ENCODE measurements at places on chromosomes 12 and 14. TPM values are rescaled to one million over a fixed set of nuclear protein-coding genes. Genes with fewer than 3 reads are reported as not detected.

DNA sequence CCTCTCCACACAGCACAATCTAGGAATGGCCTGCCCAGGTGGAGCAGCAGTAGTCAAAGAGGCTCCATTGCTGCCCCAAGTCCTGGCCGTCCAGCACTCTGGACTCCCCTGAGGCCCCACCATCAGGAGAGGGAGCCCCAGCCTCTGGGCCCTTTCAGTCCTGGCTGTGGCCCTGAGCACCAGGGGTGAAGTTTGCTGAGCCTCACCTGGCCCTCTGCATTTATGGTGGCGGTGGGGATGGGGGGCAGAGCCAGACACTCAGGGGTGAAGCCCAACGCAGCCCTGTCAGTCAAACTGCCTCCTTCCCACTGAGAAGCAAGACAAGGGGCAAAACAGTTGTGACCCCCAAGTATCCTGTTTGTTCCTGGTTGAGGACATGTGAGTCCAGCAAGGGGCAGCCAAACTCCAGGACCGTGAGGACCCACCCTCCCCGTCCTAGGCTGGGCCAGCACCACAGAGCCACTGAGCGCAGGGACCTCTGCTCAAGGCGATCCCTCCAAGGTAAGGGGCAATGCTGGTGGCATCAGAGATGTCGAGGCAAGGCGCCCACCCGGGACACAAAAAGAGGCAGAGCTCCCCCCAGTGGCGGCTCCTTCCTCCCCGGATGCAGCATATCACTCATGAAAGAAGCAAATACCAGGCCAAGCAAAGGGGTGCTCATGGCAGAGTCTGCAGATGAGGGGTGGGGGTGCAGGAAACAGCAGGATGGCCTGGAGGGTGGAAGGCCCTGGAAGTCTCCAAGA, 4.8 kb upstream of the AMN start:
- DNase-seq = peak; percentile 12

- DNase-seq = no peak
Observed at GRCh38 chr12:74152370-74152769, 385.3 kb upstream of the ATXN7L3B start.

- no peak for DNase-seq
Observed at GRCh38 chr14:100608586-100609330, 21.5 kb upstream of the BEGAIN start.

DNA sequence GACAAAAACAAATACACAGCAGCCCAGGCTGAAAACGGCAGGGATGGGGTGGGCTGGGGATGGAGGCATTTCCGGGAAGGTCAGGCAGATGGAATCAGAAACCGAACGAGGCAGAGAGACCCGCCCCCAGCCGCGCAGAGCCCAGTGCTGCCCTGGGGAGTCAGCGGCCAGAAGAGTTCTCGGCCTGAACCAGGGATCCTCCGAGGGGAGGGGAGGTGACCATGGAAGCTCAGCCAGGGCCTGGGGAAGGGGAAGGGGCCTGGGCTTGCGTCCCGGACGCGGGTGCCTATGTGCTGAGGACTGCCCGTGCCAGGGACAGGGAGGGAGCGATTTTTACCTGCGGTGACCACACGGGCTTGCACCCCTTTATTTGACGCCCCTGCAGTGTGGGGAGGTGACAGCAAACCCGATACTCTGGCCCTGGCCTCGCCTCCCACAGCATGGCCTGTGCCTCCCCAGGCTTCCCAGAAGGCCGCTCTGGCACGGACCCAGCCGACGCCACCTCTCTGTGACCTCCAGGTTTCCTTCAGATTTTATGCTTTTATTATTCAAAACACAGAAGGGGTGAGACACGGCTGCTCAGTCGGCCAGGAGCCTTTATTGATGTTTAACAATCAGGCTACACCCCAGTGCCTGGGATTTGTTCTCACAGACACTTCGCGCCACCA, 7.7 kb downstream of the LRCOL1 start:
- peak; percentile 46 for DNase-seq

- DNase-seq = no peak
Observed at GRCh38 chr14:75042035-75042434, 9.2 kb downstream of the MLH3 start.

DNA sequence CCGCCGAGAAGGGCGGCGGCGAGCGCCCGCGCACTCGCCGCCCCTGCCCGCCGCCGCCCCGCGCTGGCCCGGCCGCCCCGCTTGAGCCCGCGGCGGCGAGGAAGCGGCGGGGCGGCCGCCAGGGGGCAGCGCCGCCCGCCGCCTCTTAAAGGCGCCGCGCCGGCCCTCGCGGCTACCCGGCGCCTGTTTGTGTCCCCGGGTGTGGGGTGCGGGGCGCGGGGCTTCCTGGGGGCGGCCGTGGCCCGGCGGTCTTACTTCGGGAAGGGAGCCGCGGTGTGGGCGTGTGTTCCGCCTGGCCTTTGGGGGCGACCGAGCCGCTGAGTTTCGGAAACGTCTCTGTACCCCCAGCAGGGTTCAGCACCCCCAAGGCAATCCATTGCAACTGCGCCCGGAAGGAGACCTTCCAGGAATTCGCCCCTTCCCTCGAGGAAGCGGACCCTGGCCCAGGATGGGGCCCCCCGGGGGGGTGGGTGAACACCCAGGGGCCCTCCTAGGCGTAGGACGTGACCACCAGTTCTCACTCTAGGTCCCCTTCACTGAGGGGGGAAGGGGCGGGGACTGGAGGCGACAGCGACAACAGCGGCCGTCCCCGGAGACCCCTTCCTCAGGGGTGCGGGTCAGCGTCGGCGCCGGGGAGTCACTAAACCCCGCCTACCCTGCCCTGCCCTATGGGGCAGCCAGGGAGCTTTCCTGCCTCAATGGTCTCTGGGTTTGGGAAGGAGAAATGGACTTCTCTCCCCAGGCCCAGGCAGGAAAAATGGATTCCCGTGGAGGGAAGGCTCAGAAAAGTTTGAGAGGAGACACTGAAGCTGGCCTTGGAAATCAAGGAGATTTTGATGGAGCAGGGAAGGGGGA, at the start of gene ITPK1:
ITPK1 (minus strand) TSS at position 105 of the 855 bp plus-strand sequence. CDS start 762 bp downstream, outside the sequence.
- peak; percentile 58 for DNase-seq

- no peak for DNase-seq
Observed at GRCh38 chr14:97757491-97757890, 960.3 kb downstream of the VRK1 start.

DNA sequence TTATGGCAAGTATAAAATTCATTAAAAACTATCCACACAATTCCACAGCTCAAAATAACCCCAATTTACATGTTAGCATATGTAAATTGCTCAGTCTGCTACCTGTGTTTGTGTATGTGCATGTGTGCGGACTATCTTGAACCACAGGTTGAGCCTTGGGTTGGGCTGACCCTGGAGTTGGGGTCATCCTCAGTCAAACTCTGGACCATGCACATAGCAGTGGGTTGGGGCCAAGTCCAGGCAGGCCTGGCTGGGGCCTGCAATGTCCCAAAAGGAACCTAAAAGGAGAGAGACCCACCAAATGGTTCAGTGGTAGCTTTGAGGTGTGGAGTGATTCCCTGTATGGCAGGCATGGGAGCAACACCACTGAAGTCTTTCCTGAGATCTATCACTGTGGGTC, 156.1 kb downstream of the FOXN3 start:
- no peak for DNase-seq

DNA sequence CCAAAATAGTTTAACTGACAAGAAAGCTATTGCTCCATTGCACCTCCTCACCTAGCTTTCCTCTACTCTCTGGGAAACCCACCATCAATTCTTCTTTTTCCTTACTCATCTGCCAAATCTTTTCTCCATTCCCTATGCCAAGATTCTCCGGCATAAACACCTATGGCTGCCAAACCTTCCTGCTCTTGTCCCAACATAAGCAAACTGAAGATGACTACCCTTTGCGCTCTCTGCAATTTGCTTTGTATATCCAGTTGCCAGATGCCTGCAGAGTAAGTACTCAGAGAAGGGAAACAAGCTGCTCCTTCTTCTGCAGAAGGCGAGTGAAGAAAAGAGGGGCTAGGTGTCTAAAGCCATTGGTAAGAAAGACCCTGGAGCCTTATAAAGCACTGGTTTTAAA, 11.5 kb downstream of the PTGER2 start:
- DNase-seq = no peak

- DNase-seq = no peak
Observed at GRCh38 chr12:23431006-23431405, 518.5 kb downstream of the SOX5 start.

- DNase-seq = peak; percentile 69
Observed at GRCh38 chr12:96063046-96063445, 27.7 kb upstream of the LTA4H start.

DNA sequence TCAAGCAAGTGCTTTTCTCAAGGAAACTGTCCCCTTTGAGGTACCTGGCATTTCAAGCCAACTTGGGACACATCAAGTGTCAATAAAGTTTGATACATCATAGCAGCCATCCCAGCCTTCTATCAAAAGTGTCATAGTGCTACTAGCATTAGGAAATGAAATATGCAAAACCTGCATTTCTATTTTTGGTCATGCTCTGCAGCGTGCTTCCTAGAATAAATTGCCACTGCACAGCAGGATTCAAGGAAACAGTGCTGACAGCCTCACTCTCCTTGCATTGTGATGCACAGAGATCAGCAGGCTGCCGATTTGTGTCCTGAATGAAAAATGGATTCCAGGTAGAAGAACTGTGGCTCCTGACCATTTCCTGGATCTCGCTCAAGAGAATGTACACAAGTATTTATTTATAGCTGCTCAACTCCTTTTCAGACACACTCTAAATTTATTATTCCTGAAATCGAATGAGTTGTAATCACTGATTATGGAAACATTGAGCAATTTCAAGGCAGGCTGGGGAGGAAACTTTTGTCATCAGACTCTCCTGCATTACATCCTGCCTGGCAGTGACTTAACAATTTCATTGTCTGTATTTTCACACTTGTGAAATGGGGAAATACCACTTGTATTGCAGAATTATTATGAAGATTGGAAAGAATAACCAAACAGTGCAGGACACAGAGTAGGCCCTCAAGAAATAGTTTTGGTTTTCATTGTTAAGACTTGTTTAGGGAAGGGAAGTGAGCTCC, 120.9 kb downstream of the SLC38A6 start:
- DNase-seq = peak; percentile 87

DNA sequence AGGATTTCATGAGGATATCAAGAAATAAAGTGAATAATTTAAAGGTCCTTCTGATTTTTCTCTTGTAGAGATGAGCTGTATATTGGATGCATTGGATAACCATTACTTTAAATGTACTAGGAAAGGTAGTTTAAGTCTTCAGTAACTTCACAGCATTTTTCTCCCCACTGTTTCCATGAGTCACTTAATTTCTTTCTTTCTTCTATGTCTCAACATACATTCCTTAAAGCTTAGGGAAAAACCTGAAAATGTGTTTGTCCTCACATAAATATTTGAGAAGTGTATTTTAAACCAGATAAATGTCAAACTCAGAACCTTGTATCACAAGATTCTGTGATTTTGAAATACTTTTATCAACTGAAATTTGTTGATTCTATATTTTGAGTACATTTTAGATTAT, 1970.2 kb upstream of the FLRT2 start:
- no peak for DNase-seq

DNA sequence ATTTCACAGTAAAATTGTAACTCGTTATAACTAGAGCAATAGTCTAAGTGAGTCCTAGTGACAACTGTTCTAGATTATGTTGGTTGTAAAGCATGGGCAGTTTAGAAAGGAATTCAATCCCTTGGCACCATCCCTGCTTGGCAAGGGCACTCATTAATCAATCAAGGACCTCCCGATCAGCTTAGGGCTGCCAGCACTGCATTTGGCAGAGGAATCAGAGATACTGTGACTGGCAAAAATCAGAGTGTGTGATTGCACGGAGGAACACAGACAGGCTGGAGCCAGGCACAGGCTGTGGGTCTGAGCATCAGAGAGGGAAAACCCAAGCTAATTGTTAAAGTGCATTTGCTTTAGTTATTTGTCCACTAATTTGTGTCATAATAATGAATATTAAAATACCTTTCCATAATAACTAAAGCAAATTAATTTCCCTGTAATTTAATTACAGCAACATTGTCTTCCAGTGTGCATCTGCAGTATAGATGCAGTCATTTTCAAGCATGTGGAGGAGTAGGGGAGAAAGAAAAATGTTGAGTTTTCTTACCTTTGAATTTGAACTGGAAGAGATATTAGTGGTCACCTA, 3.2 kb upstream of the EGLN3 start:
- DNase-seq = no peak

- DNase-seq = no peak
Observed at GRCh38 chr14:100106250-100107112, 41.3 kb downstream of the EVL start.

DNA sequence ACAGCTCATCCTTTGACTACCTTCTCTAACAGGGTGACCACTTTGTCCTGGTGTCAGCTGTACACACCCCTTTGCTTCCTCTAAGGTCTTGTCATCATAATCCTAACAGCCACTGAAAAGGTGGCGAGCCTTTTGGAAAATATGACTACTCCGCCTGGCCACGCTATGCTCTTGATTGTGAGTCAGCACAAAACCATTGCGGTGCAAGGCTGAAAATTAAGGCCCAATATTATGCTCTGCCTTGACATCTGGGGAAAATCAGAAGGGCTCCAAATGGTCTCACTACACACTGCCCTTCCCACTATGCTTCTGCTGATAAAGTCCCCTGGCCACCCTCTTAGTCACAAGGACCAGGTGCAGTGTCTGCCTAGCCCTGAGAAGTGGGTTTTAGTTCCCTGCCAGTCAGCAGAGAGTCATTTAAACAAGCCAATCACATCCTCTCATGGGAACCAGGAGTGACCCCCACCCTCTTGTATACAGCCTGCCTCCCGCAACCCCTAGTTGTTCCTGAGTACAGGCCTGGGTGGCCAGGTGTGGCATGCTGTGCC, 34.3 kb downstream of the FGD6 start:
- peak; percentile 51 for DNase-seq

- DNase-seq = peak; percentile 55
Observed at GRCh38 chr14:94113490-94113889, 3.0 kb downstream of the IFI27 start.

DNA sequence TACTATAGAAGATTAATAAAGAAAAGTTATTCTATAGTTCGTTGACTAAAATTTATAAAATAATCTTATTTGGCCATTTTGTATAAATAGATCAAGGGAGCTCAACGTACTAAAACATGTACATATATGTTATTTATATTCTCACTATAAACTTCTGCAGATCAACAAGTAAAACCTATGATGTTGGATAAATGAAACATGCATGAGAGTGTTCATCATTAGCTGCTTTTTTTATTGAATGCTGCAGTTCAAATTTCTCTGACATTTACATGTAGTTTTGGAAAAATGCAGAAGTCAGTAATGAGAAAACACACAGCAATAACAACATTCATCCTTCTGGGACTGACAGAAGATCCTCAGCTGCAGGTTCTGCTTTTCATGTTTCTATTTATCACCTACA, at the start of gene OR6C68:
OR6C68 (plus strand) TSS at position 301 of the 400 bp plus-strand sequence; CDS start at position 301, 0 bp downstream.
- DNase-seq = no peak

GRCh38 chr14:44287858-44288257, 219.2 kb downstream of the FSCB start:
- DNase-seq = no peak

GRCh38 chr12:75599061-75599460, 87.7 kb upstream of the KRR1 start:
- no peak for DNase-seq

FOXN4 gene
- total RNA-seq = not detected

GPHB5 gene
- total RNA-seq = not detected

TAS2R50 gene
- 1.2 TPM for total RNA-seq

KRT75 gene
- not detected for total RNA-seq

TCL1B gene
- not detected for total RNA-seq

C14orf39 gene
- under 0.01 TPM for total RNA-seq

All from dermis microvascular lymphatic vessel endothelial cell (primary cell).